Subcutaneous adipose tissue (tissue), 4 donors: ENCODE measurements at places on chromosomes 13 and 19. TPM values are rescaled to one million over a fixed set of nuclear protein-coding genes. Genes with fewer than 3 reads are reported as not detected.

The CPB2 gene
- total RNA-seq: not detected

The FCGBP gene
- total RNA-seq: 11.9 TPM

The ZNF699 gene
- 11.7 TPM for total RNA-seq

The ZNF30 gene
- 2.5 TPM for total RNA-seq

The GRAMD1A gene
- total RNA-seq: 55.9 TPM

The RXFP2 gene
- 1.1 TPM for total RNA-seq

The FAAP24 gene
- 2.2 TPM for total RNA-seq

The ZNF765 gene
- total RNA-seq: 9.5 TPM

The USHBP1 gene
- total RNA-seq: 4.2 TPM

The CGB2 gene
- not detected for total RNA-seq
